AG09319 (cell line): ENCODE measurements at places on chromosomes 12 and 14.

- no peak for DNase-seq
Measured at GRCh38 chr12:57430112-57430930, 522 bp downstream of the R3HDM2 start.

GRCh38 chr12:114430306-114430705, 24.4 kb upstream of the TBX5 start:
- DNase-seq, result no peak

- DNase-seq, result peak; percentile 79
Measured at GRCh38 chr12:12976366-12976765, 23.7 kb downstream of the HEBP1 start.

GRCh38 chr14:21536418-21537089, 10.4 kb upstream of the SALL2 start:
- no peak for DNase-seq

GRCh38 chr14:72443256-72443655, 450.6 kb downstream of the DPF3 start:
- no peak for DNase-seq

DNA sequence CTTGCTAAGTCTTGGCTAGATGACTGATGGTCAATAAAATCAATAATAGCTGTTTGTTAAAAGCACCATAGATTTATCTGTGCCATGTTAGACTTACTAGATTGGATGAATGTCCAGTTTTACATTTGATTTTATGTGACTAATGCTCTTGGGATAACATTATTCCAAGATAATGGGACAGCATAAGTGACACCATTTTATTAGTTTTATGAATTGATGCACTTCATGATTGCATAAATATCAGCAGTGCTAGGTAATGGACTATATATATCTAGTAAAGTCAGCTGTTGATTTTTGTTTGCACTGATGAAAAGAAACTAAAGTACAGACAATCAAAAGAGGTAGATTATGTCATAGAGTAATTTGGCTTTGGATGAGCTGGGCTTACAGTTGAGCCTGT, 10.4 kb downstream of the TRIM9 start:
- DNase-seq, result no peak

- DNase-seq, result peak; percentile 19
Measured at GRCh38 chr12:80509781-80510556, 65.9 kb downstream of the PTPRQ start.

GRCh38 chr12:2543801-2544200, 251.0 kb upstream of the FKBP4 start:
- no peak for DNase-seq

GRCh38 chr14:67405771-67406170, 6.2 kb downstream of the PLEK2 start:
- no peak for DNase-seq

GRCh38 chr12:13594731-13595514, 386.5 kb downstream of the GRIN2B start:
- no peak for DNase-seq

GRCh38 chr14:29928117-29928640, 532 bp upstream of the PRKD1 start:
- DNase-seq, result no peak

DNA sequence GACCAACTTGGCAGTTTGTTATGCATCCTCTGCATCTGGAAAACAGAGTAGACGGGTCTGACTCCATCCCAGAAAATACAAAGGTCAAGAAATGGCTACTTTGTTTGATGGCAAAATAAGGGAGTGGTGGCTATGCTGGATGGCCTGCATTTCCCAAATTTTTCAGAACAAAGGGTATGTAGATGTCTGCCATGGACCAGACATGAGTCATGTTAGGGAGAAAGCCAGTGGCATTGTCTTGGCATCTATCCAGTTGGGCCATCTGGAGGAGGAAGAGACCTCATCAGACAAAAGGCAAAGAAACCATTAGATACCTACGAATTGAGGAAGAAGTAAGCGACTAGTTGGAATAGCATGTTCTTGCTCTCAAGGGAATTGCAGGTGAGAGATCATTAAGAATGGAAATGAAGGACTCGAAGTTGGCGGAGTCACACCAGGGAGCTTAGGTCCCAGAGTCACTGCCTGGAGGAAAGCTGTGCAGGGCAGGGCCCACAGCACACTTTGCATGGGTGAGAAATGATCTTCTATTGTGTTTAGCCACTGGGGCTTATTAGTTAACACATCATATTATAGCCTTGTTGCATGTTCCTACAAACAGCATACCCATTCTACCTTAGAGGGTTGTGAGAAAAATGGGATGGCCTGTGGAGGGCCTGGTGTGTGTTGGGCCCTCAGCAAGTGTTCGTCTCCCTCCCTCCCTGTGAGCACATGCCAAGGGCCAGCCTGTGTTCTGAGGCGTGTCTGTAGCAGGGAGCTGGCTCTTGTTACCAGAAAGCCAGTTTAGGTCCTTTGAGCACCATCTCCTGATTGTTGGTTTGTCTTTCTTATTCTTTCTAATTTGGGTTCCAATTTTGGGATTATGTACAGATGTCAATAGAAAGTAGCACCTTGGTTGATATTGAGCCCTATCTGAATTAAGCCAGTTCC, 119.4 kb downstream of the KTN1 start:
- DNase-seq, result no peak

- no peak for DNase-seq
Measured at GRCh38 chr14:104001003-104001402, 58.7 kb upstream of the RD3L start.

GRCh38 chr14:101735453-101735852, 26.1 kb upstream of the PPP2R5C start:
- DNase-seq, result no peak

- DNase-seq, result no peak
Measured at GRCh38 chr14:53703457-53703856, 253.2 kb downstream of the BMP4 start.

- DNase-seq, result no peak
Measured at GRCh38 chr14:99099051-99099787, 172.8 kb downstream of the BCL11B start.

DNA sequence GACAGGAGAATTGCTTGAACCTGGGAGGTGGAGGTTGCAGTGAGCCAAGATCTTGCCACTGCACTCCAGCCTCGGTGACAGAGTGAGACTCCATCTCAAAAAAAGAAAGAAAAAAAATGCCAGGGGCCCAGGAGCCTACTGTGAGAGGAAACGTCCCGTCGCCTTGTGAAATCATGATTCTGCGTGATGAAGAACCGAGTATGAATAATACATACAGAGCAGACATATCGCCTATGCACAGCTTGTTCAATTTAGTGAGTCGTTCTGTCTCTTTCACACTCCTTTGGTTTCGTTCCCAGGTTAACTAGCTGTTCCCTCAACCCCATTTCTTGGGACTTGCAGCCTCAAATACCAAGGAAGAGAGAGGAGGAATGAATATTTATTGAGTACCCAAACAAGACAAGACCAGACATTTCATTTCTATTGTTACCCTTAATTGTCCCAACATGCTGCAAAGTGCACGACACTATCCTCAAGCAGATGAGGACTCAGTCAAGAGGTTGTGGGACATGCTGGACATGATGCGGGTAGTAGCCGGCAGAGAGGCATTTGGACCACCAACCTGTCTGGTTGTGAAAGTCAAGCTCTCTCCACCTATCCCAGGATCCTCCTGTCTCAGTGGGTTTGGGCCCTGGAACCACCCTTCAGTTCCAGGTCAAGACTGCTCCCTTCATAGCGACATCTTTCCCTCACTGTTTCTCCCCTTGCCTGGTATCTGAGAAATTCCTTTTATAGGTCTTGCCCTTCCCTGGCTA, 8.6 kb upstream of the CD27 start:
- no peak for DNase-seq

DNA sequence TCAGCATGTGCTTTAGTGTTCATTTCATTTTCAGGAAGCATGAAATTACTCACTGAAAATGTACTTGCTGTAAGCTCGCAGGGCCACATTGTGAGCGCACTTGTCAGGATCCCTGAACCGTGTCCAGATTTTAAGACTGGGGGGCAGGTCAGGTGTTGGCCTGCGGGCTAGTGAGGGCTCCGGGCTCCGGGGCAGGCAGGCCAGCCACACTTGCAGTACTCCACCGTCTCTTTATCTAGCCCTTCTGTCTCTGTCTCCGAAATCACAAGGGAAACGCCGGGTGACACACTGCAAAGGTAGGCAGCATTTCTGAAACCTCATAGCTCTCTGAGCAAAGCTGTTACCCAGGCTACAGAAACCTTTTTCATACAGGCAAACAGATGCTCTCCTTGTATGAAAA, 98.7 kb downstream of the EML1 start:
- no peak for DNase-seq

DNA sequence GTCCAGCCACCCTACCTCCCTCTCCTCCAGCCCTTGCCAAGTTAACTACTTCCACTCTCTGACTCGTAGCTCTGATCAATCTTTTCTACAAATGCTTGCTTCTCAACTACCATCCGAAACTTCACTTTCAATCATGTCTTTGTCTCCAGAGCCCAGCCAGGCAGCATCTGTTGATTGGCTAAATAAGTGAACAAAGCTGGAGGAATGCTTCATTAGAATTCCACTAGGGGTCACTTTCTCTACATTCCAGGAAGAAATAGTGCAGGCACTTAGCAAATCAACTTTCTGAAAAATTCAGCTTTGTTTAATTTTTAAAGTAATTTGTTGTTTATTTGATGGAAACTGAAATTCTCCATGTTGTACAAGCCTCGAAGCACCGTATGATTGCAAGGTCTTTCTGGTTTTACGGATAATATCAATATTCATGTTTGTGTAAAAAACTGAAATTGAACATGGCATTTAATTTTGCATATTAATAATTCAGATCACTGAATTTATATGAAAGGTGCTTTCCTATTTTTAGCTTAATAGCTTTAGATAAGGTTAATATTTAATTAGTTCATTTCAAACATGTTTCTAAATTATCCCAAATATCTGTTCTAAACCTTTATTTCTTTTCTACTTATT, 32.4 kb upstream of the HELB start:
- DNase-seq, result peak; percentile 23

- DNase-seq, result no peak
Measured at GRCh38 chr14:37864128-37864527, 268.7 kb downstream of the TTC6 start.

DNA sequence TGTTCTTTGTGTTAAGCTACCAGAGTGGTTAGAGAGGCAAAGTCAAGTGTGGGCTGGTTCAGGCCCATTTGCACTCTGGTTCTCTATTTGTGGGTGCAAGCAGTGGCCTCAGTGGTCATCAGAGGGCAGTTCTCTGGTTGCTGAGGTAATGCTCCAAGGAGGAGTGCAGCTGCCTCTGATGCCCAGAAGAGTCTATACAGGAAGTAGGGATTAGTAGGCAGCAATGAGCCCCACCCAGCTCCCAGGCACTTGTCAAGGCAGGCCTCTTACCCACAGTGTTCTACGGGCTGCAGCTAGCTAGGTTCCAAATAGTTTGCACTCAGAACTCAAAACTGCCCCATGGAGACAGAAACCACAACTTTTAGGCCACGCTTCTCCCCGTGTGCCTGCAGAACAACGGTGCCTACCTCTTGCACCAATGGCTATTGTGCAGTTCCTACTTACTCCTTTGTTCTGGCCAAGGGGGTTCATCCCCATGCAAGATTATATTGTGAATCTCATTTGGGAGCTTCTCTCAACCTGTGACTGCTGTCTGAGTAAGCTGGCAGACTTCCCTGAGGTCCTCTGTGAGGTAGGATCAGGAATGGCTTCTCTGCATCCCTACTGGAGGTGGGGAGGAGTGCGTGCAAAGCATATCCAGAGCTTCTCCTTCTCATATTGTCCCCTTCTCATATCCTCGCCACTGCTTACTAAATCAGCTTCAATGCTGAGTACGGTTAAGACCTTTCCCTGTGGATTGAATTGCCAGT, 410.3 kb upstream of the LMO3 start:
- DNase-seq, result no peak

- DNase-seq, result no peak
Measured at GRCh38 chr14:84095681-84096080, 1434.3 kb upstream of the FLRT2 start.

GRCh38 chr12:111439657-111440151, 34.0 kb downstream of the SH2B3 start:
- DNase-seq, result no peak

GRCh38 chr12:462936-463705, 3.4 kb downstream of the B4GALNT3 start:
- DNase-seq, result no peak
